ENCODE measurements at places on chromosomes 1 and 21. TPM values are rescaled to one million over a fixed set of nuclear protein-coding genes. Genes with fewer than 3 reads are reported as not detected.

Gene NT5C1A
- total RNA-seq = not detected

Gene GPR157
- total RNA-seq = 44.0 TPM

Gene SLAMF7
- total RNA-seq = 0.79 TPM

Gene NEXN
- total RNA-seq = 0.51 TPM

Gene ZC3H12A
- total RNA-seq = 24.2 TPM

Gene ATXN7L2
- 0.64 TPM for total RNA-seq

Gene SPRR1B
- total RNA-seq = 91.5 TPM

Gene C1QB
- not detected for total RNA-seq

Gene REN
- total RNA-seq = 0.26 TPM

Gene COL24A1
- under 0.01 TPM for total RNA-seq

Gene SAMSN1
- not detected for total RNA-seq

Gene F3
- 618 TPM for total RNA-seq

Gene TFF2
- total RNA-seq = not detected

Gene OR2T2
- not detected for total RNA-seq

Gene RGS5
- total RNA-seq = 6.0 TPM

Gene LPAR3
- 37.1 TPM for total RNA-seq

Gene LCE1C
- not detected for total RNA-seq

Gene MEGF6
- total RNA-seq = 1.3 TPM

Gene TRAPPC10
- total RNA-seq = 21.6 TPM

Gene KRTAP19-3
- total RNA-seq = not detected

Gene TARDBP
- total RNA-seq = 79.0 TPM

Gene HORMAD1
- 1.8 TPM for total RNA-seq

Gene LRRC39
- total RNA-seq = 0.53 TPM

Gene EPS15
- 37.8 TPM for total RNA-seq

Gene LRRC53
- not detected for total RNA-seq

Gene BMP8A
- not detected for total RNA-seq

Gene KCNJ6
- not detected for total RNA-seq

Gene DTL
- total RNA-seq = 0.26 TPM

Gene TAL1
- under 0.01 TPM for total RNA-seq

Gene WASF2
- total RNA-seq = 22.1 TPM

Gene NHLH1
- total RNA-seq = not detected

Gene SELENBP1
- total RNA-seq = 7.0 TPM

Gene CD52
- total RNA-seq = not detected

Gene DCST1
- total RNA-seq = not detected

Gene CLCA1
- 0.26 TPM for total RNA-seq

Gene BCAN
- not detected for total RNA-seq

Gene RAB42
- not detected for total RNA-seq
